Hematopoietic multipotent progenitor cell treated with erythropoietin and hydrocortisone succinate and interleukin-3 and kit ligand, for 15 days (in vitro differentiated cells): ENCODE measurements at places on chromosomes 4 and X.

- DNase-seq, result peak; percentile 24
These were observed 7.6 kb downstream of the SLC2A9 start for GRCh38 chr4:10013722-10014121.

DNA sequence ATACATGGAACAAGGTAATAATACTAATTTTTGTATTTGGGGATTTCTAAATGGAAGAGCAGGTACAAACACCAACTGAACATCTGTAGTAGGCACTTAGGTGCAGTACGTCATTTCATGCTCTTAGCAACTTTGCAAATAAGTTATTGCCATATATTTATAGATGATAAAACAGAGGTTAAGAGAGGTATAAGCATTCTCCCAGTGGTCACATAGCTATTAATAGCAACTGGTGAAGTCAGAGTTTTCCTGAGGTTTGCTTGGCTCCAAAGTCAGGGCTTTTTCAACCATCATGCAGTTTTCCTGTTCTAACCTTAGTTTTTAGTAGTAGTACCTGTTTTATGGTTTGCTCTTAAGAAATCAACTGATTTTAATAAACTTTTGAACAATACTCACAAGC, 10.9 kb downstream of the ARHGEF38 start:
- DNase-seq, result no peak

DNA sequence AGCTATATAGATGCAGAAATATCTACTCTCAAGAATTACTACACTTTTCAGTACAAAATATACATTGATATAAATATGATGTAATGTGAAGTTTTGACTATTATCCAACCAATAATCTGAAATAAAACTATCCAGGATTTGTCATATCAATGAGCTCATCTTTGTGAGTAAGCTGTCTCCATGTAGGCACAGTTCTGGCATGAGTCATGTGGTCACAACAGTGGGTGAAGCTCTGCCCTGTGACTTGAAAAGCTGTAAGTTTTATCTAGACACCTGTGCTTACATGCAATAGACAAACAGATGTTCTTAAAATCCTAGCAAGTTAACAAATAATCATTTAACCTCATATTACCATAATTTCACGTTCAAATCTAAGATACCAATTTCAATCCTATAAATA, 192.7 kb downstream of the GABRG1 start:
- DNase-seq, result no peak

DNA sequence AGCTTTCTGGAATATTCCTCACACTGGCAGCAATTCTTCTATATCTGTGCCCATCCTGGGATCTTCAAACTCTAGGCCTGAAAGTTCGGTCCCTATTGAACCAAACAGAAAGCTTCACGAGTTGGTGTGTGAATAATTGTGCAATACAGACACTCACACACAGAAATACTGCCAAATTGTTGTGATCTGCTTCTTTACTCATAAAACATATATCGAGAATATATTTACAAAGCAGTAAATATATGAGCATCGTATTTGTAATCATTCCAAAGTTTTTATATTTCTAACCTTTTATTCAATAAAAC, 56.6 kb upstream of the BEX4 start:
- no peak for DNase-seq

DNA sequence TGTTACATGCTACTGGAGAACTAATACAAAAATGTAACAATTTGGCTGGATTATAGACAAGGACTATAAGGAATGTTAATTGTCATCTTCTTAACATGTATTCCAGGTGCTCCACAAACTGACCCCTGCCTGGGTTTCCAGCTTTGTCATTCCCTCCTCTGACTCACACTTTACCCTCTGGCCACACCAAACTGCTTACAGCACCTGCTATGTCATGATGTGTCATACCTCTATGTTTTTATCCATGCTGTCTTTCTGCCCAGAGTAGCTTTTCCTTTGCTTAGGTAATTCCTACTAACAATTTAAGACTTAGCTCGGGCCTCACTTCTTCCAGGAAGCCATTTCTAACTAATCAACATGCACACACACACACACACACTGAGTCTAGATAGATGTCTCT, 14.0 kb upstream of the SHROOM4 start:
- DNase-seq, result no peak

- DNase-seq, result no peak
These were observed 1025.0 kb upstream of the PCDH10 start for GRCh38 chr4:132123870-132124623.

DNA sequence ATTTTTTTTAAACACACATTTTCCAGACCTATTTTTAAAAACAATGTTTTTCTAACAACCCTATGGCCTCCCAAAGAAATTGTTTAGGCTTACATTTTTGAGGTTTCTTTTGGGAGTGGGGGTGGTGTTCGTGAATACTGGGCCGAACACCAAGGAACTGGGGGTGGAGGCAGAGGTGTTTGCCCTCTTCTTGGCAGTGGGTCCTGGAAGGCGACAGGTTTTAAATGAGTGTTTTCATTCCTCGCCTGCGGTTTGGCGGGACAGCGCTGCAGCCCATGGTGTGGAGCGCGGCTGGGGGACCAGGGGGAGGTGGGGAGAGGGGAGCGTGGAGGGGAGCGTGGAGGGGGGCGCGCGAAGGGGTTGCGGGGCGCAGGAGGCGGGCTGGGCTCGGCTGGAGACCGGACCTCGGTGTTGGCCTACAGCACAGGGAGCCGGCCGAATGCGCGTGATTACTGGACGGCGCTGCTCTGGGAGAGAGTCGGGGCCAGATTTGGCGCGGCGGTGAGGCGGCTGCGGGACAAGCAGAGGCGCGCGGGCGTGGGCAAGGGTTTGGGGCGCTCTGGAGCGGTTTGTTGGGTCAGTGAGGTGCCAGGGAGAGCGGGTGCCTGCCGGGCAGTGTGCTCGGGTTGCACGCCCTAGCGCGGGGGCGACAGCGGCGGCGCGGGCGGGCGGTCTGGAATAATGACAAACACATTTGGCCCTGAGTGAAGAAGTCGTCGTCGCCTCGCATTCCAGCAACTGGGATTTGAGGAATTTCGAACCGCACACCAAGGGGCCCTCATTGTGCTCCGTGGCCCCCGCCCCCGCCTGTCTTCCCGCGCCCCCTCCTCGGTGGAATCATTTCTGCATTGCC, 764 bp downstream of the PDGFRA start:
- no peak for DNase-seq

DNA sequence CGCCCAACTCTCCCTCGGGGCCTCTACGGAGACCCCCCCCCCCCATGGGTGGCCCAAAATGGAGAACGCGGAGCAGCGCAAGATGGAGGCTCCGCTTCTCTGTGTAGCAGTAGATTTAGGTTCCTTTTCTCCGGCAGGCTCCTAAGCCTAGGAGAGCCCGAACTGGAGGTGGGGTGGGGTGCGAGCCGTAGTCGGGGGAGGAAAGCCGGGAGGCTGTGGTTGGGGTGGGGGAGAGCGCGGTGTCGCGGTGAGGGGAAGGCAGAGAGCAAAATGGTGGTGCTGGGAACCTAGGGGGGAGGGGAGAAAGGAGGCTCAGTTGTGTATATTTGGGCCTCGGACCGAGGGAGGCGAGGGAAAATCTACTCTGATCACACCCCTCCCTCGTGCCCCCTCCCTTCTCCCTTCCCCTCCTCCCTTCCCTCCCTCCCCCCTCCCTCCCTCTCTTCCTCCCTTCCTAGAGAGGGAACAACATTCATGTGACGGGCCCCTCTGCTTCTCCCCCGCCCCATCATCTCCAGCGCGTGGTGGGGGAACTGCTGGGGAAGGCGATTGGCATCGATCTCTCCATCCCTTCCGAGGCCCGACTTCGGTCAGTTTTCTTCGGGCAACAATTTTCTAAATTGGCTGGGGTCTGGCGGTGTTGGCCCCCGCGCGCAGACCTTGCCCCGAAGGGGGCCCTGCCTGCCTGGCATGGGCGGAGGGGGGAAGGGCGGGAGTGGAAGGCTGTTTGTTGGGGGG, at the start of gene STAG2:
Gene STAG2, plus strand, starts transcription at position 439 of the 738 bp plus-strand sequence. CDS start 60,922 bp downstream, outside the sequence.
- peak; percentile 70 for DNase-seq

DNA sequence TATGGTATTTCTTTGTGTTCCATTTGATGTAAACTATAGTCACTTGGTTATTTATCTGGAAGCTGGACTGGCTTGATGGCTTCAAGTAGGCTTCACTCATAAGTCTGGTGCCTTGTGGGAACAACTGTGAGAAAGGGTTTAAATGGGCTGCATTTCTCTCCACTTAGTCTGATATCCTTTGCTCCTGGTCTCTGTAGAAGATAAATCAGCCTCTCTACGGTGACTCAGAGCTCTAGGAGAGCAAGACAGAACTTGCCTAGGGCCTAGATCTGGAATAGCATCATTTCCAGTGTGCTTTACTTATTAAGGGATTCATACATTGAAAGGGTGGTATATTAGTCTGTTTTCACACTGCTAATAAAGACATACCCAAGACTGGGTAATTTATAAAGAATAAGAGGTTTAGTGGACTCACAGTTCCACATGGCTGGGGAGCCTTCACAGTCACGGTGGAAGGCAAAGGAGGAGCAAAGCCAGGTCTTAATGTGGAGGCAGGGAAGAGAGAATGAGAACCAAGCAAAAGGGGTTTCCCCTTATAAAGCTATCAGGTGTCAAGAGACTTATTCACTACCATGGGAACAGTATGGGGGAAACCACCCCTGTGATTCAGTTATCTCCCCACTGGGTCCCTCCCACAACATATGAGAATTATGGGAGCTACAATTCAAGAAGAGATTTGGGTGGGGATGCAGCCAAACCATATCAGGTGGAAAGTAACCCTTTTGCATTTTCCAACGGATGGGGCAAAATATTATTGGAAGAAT, 1746.4 kb upstream of the PCDH7 start:
- no peak for DNase-seq

DNA sequence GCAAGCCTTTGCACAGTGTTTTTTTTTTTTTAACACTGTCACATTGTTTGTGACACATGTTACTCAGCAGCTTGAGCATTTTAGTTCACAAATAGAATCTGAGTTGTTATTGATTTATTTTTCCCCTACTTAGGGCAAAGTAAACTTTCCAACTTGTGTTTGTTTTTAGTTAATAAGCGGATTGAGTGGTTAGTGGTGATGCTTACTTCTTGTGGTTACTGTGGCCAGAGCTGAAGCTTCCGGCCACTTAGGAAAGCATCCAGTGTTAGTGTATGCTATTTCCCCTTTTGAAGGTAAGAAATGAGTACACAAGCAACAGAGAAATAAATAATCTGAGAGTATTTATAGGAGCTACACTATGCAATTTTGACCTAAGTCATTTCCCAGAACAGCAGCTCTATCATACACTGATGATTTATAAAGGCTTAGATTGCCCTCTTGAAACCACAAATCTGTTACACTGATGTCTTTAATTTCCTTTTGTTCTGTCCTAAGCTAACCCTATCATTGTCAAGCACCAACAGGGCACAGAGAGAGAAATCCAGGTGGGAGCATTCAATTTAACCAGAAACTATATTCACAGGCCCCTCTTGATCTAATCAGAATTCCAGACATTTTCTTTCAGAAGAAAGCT, 2464.6 kb downstream of the PCDH7 start:
- no peak for DNase-seq

- no peak for DNase-seq
These were observed 41.7 kb downstream of the FGFRL1 start for GRCh38 chr4:1053080-1053661.

- no peak for DNase-seq
These were observed 6.7 kb downstream of the RAB9A start for GRCh38 chrX:13695601-13696115.

GRCh38 chr4:145709843-145710242, 29.9 kb downstream of the C4orf51 start:
- no peak for DNase-seq

DNA sequence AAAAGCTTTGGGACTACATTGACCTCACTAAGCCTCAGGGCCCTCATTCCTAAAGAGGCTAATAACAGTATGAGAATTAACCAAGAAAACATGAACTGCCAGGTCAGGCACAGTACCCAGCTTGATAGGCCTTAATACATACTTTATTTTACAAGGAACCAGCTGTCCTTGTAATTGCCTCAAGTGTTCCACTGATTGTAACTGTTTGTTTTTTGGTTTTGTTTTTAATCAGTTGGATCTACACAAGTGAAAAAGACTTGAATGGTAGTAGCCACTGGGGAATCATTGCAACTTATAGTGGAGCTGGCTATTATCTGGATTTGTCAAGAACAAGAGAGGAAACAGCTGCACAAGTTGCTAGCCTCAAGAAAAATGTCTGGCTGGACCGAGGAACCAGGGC, 35.6 kb downstream of the PKD2 start:
- DNase-seq, result no peak

GRCh38 chr4:184306470-184306869, 88.8 kb upstream of the ENPP6 start:
- no peak for DNase-seq

GRCh38 chrX:136210243-136210642, 41.0 kb downstream of the MAP7D3 start:
- no peak for DNase-seq

GRCh38 chrX:70439016-70439415, 5.6 kb upstream of the DLG3 start:
- DNase-seq, result no peak

DNA sequence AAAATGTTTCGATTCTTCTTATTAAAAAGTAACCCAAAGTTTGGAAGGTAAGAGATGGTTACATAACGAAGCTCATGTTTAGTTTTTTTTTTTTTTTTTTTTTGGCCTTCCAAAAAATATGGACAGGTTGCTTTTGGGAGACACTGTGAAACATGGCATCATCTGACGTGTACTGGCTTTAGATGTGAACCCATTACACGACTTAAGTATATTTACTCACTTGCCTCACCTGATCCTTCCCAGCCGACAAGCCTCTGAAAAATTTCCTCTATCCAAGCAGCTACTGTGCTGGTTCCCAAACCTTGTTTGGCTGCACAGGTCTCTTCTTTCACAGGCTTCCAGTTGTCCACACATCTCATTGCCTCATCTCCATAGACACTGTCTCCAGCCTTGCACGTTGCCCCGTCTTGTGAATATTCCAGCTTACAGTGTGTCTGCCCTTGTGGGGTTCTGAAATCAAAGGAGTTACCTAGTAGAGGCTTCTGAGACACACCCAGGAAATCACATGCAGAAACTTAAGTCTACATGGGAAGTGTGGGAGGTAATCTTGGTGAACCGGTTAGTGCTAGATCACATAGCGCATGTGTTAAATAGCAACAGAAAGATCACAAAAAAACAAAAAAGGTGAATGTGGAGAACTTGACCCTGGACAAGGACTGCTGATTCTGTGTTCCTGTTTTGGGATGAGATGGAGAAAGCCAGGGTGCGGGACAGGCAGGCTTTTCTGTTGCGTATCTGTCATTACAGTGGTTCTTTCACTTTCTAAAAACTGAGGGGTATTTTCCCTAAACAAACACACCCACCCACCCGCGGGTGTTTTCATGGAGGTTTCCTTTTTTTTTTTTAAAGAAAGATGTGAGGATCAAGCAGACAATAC, 328.6 kb downstream of the ARHGAP10 start:
- DNase-seq, result no peak
